ENCODE measurements at places on chromosomes 11 and 22.

GRCh38 chr11:132901638-132902471 lies 630.4 kb downstream of the OPCML start:
- DNase-seq = no peak

DNA sequence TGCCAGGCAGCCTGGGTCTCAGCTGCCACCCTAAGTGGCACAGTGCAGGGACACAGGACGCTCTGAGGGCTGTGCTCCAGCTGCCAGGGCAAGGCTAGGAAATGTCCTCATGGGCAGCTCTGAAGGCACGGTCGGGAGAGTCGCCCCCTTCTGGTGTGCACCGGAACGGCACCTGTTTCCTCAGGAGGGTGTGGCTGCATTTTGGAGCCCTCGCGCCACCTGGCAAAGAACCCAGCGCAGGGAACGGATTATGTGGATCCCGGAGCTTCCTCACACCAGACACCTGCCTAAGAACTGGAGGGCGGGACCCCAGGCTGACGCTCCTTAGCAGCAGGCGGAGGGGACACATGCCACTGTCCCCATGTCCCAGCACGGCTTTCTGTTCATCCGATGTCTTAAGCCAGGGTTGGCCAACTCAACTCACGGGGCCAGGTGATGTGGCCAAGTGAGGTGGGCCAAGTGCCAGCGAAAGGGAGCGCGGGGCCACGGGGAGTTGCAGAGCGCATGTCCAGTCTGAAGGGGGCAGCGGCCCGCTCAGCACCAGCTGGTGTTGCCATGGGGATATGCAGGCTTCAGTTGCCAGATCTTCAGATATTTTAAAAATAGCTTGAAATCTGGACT lies 5.1 kb upstream of the SLC22A8 start:
- no peak for DNase-seq

GRCh38 chr22:23325183-23325582 lies 144.9 kb downstream of the BCR start:
- DNase-seq = no peak

GRCh38 chr11:14262271-14262846 lies 96.6 kb downstream of the RRAS2 start:
- no peak for DNase-seq

- no peak for DNase-seq
Observed at GRCh38 chr22:39765046-39765445, 128.5 kb downstream of the ENTHD1 start.

- DNase-seq = no peak
Observed at GRCh38 chr11:98307827-98308491, 712.8 kb upstream of the CNTN5 start.

- DNase-seq = no peak
Observed at GRCh38 chr11:3197878-3198528, 20.6 kb downstream of the MRGPRG start.

- no peak for DNase-seq
Observed at GRCh38 chr11:68727783-68728182, 23.5 kb downstream of the TESMIN start.

DNA sequence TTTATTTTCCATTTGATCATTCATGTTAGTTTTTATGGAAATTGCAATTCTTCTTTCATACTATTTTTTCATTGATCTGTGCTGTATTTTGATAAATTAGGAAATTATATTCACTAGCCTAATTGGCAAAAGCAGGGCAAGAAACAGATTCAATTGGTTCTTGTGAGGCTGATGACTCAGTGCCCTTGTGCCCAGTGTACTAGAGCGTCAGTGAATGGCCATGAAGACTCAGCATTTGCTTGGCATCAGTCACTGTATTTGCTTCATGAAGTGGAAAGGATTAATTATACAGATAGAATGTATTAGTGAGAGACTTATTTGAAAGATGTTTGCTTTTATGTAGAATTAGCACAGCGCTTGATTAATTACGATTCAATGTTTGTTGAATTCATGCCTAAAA lies 31.8 kb downstream of the MRGPRX1 start:
- no peak for DNase-seq
